ENCODE measurements at places on chromosomes 13 and 19.

DNA sequence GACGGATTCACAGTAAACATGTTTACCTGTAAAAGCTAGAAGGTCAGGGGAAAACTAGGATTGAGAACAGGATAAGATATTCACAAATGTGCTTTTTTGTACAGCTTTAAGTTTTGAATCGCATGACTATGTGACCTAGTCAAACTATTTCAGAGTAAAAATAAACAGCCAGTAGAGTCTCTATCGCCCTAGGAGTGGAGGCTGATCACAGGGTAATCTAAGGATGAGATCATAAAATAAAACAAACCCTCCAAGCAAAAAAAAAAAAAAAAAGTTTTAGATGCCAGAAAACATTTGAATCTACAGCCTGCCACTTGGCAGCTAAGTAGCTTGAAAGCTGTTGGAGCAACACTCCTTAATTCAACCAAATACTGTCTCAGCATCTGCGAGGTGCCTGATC is 26.8 kb downstream of the ZNF350 start:
- DNase-seq, result no peak

- DNase-seq, result no peak
These were observed 690 bp downstream of the KMT2B start for GRCh38 chr19:35718345-35719041.

GRCh38 chr13:93361703-93362102 is 135.1 kb downstream of the GPC6 start:
- DNase-seq, result no peak

DNA sequence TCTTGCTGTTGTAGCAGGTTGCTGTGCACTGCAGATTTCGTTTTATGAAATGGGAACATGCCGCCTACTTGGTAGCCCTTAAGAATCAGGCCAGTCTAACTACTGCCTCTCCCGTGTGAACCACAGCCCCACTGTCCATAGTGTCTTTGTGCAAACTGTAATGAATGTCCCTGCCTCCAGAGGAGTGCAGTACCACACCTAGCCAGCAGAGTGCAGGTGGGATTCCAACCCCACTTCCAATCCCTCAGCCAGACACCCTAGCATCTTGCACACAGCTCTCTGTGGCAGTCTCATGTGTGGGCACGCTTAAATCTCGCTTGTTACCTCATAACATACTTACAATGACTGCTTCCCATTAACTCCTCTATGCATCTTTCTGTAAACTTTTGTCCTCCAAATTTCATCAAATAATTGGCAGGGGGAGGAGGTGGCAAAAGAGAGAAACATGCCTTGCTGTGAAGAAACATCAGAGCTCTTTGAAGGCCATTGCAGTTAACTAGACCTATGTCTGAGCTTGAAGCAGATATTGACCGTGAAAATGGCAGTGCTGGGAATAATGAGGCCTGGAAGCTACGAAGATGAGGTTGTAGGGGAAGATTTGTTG is 47.2 kb downstream of the ZAR1L start:
- DNase-seq, result no peak
